ENCODE measurements at places on chromosomes 12 and 14.

GRCh38 chr14:85583380-85583779 lies 53.4 kb downstream of the FLRT2 start:
- DNase-seq, result no peak

DNA sequence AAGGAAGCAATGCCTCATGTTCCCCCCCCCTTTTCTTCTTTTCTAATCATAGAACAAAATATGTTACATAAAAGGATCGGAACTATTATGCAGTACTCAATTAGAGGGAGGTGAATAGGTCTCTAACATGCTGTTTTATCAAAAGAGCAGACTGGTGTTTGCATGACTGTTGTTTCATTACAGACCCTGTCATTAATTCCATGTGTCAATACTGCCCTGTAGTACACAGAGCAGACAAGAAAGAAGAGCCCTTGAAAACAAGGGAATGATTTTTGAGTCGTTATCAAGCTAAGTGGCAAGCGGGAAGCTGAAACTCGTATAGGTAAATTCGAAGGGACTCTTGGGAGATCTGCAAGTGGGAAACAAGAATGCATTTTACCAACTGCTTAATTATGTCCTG lies 76.9 kb upstream of the TMEM263 start:
- no peak for DNase-seq

DNA sequence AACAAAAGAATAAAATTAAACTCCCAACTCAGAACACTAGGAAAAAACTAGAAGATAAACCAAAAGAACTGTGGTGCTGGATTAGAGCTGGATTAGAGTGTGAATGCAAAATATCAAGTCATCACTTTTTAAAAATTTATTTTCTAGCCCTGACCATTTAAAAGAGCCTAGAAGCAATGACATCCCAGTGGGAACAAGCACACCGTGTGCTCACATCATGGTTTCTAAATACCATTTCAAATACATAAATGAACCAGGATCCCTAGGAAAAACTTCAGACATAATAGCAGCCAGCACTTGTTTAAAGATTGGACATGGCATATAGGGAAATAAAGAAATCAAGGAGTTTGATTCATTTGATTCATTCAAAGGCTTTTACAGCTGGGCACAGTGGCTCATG lies 30.0 kb downstream of the KDM5A start:
- no peak for DNase-seq

DNA sequence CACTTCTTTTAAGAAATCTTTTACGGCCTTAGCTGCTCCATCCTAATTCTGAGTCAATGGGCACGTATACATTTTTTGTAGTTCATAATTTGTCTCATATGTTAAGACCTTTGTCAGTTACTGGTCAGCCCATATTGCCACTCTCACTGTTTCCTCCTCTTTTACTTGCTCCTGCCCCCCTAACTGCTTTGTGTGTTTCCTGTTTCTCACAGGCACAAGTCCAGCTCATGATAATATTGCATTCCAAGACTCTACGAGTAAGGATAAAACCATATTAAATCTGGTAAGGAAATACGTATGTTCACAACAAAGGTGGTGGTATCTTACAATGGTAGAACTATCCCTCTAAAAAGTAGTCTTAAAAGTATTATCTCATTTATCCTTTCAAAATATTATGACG lies 111.7 kb downstream of the DNAI7 start:
- DNase-seq, result no peak

DNA sequence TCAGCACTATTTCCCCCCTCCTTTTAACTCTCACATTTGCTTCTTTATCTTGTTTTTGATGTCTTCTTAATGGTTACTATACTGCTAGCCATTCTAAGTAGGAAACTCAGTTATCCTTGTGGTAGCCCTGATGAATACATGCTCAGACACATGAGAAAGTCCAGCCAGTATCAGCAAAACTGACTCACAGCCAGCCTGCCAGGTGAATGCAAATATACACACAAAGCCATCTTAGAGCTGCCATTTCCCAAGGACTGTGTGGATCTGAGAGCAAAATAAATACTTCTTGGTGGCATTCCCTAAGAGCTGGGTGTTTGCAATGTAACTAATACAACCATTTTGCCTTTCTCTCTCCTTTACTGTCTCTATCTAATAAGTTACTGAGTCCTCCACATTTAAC lies 455.2 kb downstream of the CCER1 start:
- DNase-seq, result no peak

GRCh38 chr12:8678661-8679111 lies 16.1 kb upstream of the MFAP5 start:
- no peak for DNase-seq

DNA sequence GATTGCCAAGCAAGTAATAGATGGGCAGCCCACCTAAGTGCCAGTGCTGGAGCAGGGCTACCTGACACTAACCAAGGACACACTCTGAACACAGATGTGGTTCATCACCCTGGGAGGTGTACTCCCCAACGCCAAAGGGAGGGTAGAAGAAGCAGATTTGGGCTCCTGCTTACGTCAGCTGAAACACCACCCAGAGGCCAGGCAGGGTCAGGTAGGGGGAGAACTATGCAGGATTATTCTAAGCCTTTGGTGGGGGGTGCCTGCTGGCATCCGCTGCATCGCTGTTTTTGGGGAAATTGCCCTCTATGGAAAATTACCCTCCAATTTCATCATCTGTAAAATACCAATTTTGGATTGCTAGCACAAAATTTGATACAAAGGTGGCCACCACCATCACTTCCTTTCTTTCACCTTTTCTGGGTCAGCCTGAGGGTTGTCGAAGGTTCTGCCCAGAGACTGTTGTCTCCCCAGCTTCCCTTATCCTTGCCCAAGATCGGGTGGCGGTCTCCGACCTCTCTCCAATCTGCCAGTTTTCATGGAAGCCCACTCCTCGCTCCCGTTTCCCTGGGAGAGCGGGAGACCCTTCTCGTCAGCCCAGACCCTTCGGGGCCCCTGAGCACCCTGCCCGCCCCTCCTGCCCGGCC lies 535 bp downstream of the BIN2 start:
- peak; percentile 58 for DNase-seq

GRCh38 chr12:7123806-7124522 lies 4.7 kb downstream of the RBP5 start:
- no peak for DNase-seq

DNA sequence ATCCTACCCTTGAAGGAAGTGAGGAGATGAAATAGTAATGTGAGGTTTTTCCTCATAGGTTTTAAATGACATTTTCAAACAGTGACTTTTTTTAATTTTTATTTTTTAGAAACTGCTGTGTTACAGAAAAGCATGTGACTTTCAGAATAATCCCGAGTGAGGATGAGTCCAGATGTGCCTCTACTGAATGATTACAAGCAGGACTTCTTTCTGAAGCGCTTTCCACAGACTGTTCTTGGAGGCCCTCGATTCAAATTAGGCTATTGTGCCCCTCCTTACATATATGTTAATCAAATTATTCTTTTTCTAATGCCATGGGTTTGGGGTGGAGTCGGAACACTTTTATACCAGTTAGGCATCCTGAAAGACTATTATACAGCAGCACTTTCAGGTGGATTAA lies 15.8 kb downstream of the PCNX4 start:
- no peak for DNase-seq

DNA sequence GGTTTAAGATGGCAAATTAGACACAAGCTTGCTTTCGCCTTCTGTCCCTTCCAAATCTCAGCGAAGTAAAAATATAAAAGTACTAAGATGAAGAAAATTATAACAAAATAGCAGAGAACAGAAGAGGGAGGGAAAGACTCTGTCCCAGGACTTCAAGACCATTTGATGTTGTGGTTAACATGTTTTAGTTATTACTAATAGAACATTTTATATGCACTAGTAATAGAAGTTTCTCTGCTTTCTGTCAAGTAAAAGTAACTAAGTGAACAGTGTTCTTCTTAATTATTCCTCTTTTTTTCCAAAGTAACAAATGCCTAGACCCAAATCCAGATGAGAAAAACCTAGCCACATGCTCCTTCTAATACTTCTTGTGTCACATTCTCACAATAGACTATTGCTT lies 85.1 kb upstream of the DAAM1 start:
- DNase-seq, result no peak

DNA sequence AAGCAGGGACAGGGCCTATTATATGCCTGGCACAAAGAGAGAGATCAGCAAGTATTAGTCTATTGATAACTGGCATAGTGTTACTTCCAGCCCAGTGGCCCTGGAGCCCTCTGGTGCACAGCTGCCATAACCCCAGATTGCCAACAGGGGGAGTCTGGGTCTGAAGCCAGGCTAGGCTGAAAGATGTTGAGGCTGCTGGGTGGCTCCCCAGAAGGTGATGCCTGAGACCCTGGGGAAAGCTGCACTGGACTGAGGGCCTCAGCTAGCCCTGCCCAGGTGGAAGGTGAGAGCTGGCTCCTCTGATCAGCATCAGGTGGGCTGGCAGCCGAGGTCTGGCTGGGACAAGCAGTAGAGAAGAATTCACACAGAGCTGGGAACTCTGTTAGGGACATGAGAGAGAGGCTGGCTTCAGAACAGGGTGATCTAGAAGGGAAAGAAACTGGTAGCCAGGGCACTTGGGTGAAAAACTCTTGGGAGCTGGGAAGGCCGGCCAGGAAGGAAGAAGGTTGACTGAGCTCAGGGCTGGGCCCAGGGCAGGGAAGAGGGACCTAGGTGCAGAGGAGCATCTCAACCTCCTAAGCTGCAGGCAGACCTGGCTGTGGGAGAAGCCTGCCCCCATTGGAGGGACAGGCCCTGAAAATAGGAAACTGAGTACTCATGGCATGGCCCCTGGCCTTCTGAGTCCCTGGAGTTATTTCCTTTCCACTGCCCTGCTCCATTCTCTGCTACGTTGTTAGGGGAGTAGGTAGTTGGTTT lies 3.9 kb downstream of the GZMH start:
- DNase-seq, result peak; percentile 58

DNA sequence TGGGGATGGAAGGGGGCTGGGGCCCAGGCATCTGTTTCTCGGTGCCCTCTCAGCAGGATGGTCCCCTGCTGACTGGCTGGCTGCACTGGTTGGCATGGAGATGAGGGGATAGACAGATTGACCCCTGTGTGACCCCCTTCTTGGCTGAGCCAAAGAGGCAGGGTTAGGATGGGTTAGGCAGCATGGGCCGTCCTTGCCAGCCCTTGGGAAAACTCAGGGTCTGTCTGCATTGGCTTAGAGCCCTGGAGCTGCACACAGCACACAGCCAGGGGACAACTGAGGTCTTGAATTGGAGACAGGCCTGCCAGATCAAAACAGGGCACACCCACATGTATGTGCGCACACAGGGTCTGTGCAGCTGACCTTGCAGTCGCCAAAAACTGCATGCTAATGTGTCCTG lies 11.2 kb upstream of the LRP1-AS start:
- no peak for DNase-seq

GRCh38 chr12:12357719-12358461 lies 1.0 kb downstream of the BORCS5 start:
- DNase-seq, result no peak

DNA sequence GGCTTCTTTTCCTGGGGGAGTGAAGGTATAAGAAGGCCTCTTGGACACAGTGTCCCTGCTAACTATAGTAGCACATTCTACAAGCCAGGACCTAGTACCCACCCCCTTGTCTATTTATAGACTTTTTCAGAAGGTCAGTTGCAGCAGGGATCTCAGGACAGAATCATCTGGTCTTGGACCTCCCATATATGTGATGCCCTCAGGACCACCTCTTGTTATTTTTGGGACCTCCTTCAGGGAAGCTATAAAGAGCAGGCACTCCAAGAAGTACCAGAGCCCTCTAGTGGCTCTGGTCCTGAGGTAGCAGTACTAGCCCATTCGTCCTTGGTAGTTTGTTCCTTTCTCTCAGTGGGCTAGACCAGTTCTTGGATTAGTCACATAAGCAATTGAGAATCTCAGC lies 4.3 kb downstream of the COQ10A start:
- no peak for DNase-seq

Measured in activated CD4-positive, alpha-beta T cell treated with anti-CD3 and anti-CD28 coated beads, Interleukin-2, amount 50 U/mL, for 1 hour (primary cell).